ENCODE measurements at places on chromosomes 5 and 9. TPM values are rescaled to one million over a fixed set of nuclear protein-coding genes. Genes with fewer than 3 reads are reported as not detected.

PGM5 gene
- total RNA-seq, result 1.1 TPM

CCDC192 gene
- total RNA-seq, result not detected

PCSK1 gene
- total RNA-seq, result 1.5 TPM

EPB41L4B gene
- 4.7 TPM for total RNA-seq

SPRY4 gene
- total RNA-seq, result 3.6 TPM

DND1 gene
- not detected for total RNA-seq

IL17B gene
- not detected for total RNA-seq

OLFM1 gene
- total RNA-seq, result not detected

FPGS gene
- total RNA-seq, result 76.4 TPM

NMUR2 gene
- total RNA-seq, result not detected

C5orf58 gene
- not detected for total RNA-seq

ZNF169 gene
- total RNA-seq, result 1.6 TPM

ZFR gene
- total RNA-seq, result 66.8 TPM

- no peak for DNase-seq
Measured at GRCh38 chr5:94276751-94277150, 341.7 kb downstream of the KIAA0825 start.

GRCh38 chr9:128992995-128993394, 35.1 kb downstream of the SH3GLB2 start:
- peak; percentile 20 for DNase-seq

DNA sequence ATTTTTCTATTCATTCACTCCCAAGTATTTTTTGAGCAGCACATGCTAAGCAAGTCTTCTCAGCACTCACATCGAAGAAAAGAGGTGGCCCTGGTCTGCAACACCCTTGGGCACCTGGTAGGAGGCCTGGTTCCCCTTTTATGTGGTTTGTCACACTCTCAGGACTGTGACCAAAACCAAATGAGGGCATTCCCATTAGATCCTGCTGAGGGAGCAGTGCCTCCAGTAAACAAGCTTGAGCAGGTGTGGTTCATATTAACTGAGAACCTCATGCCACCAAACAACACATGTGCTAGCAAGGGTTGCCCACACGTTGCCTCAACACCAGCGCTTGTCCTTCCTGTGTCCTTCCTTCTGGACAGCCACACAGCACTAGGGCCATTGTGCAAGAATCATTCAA, 26.9 kb upstream of the SYK start:
- DNase-seq, result no peak

DNA sequence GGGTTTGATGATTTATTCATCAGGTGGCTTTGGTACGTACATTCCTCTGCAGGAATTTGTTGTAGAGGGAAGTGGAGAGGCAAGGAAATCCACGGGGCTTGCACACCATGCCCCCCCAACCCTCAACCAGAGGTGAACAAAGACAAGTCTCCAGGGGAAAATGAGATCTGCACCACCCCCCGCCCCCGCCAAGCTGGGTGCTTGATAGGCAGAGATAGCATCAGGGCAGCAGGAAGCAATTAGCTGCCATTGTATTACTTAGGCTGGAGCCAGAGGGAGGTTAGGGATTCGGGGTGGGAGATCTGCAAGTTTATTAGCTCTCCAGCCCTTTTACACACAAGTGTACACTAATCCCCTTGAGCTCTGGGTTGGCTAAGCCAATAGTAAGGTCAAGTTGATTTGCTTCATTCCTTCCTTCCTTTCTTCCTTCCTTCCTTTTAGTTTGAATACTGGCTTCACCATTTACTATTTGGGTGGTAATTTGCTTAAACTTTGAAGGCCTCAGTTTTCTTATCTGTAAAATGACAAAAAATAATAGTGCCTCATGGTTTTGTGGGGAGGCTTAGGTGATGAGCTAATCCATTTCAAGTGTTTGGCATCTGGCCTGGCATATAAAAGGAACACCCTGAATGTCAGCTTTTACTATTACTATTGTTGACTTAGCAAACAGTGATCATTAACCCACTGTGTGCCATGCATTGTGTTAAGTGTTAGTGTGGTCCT, 34.1 kb downstream of the SPRY4 start:
- DNase-seq, result peak; percentile 38

DNA sequence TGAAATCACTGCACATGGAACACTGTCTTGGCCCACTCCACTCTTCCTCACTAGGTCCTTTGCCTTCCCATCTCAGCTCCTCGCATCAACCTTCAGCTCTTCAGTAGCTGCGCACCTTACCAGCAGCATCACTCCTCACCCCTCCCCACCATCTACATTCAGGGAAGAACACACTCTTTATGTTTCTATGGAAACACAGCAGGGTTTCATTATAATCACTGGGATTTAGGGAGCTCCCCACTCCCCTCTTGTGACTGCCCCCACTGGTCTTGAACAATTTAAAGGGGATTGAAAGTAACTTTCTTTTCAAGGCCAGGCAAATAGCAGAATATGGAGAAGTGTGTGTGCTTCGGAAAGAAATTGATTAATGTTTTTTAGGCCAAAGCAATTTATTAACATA, 111.2 kb downstream of the INSYN2B start:
- DNase-seq, result no peak

GRCh38 chr5:176628406-176629228, 1.7 kb downstream of the SNCB start:
- no peak for DNase-seq

GRCh38 chr5:90792725-90793124, 234.1 kb downstream of the ADGRV1 start:
- peak; percentile 46 for DNase-seq

DNA sequence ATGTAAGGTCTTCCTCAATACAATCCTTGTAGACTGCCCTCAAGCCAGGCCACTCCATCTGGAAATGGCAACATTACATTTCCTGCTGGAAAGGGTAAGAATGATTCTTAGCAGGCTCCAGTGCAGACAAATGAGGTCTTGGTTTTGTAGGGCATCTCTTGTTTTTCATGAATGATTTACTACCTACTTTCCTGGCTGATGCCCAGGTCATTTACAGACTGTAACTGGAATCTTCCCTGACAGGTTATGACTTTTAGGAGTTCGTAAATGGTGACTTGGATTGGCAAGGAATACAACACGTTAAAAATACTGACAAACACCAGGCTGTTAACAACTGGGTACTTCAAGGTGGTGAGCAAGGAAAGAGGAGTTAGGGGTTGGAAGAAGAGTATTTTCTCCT, 510.5 kb upstream of the TNC start:
- DNase-seq, result peak; percentile 75

DNA sequence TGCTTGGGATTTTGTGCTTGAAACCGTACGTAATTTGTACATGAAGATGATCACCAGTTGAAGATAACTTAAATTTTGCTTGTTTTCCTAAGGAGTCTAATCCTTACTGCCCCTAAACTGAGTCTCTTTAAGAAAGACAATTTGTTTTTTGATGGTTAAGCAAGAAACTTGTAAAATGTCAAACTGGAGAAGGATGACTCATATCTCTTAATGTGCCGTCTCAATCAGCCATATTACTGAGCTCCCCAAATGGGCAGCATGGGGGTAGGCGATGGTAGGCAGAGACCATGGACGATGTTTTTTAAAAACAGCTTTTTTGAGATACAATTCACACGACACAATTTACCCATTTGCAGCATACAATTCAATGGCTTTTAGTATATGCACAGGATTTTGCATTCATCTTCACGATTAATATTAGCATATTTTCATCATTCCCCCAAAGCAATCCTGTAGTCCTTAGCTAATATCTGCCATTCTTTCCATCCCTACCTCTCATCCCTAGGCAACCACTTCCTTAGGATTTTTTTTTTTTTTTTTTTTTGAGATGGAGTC, 14.3 kb downstream of the ARHGAP26 start:
- peak; percentile 41 for DNase-seq

DNA sequence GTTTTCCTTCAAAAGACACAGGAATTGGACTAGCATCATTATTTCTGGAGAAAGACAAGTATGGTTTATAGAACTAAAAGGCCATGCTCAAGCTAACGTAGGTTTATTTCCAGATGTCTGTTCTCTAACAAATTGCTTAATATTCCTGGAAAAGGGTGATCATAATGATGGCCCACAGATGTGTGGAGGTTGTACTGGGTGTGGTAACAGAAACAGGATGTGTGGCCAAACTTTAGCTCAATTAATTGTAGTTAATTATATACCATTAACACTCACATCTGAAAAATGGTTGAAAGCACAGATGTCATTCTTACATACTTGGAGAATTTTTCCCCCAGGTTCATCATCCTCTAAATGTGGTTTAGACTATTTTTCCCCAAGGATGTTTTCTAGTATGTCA, 292.7 kb upstream of the RASA1 start:
- no peak for DNase-seq

GRCh38 chr5:74738406-74738805, 28.5 kb downstream of the GFM2 start:
- no peak for DNase-seq

GRCh38 chr9:133792721-133793470, 54.7 kb upstream of the SARDH start:
- peak; percentile 36 for DNase-seq

GRCh38 chr9:72903103-72903502, 49.8 kb downstream of the ALDH1A1 start:
- DNase-seq, result no peak

- DNase-seq, result peak; percentile 71
Measured at GRCh38 chr5:132419502-132420468, 50.3 kb downstream of the SLC22A5 start.

DNA sequence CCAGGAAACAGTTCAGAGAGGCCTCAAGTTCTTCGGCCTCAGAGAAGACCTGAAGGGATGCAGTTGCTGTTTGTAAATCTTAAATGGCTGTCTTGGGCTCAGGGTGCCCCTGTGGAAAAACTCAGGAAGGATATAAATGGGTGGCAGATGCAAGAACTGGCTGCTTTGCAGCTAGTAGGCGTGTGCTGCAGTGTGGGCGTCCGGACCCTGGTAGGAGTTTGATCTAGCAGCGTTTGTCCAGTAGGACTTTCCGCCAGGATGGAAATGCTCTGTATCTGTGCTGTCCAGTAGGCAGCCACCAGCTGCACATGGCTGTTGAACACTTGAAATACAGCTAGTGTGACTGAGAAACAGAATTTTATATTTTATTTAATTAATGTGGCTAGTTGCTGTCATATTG, 7.7 kb downstream of the CDX1 start:
- no peak for DNase-seq

GRCh38 chr5:15013654-15014463, 142.3 kb upstream of the ANKH start:
- peak; percentile 75 for DNase-seq

GRCh38 chr5:33776151-33776660, 115.6 kb downstream of the ADAMTS12 start:
- no peak for DNase-seq

DNA sequence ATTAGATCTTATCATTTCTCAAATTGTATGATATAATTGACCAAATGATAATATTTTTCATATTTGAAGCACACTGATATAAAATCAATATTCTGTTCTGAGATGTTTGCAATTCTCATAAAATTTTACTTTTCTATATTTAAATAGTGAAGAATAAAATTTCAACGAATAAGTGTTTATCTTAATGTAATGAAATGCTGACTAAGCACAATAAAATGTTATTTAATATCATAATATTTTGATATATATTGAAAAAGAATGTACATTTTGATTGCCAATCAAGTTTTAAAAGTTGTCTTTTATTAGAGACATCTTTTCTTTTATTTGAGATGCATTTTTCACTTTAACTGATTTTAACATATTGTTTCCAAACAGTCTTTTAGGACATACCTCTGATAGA, 416.1 kb downstream of the TAF11L14 start:
- DNase-seq, result no peak

DNA sequence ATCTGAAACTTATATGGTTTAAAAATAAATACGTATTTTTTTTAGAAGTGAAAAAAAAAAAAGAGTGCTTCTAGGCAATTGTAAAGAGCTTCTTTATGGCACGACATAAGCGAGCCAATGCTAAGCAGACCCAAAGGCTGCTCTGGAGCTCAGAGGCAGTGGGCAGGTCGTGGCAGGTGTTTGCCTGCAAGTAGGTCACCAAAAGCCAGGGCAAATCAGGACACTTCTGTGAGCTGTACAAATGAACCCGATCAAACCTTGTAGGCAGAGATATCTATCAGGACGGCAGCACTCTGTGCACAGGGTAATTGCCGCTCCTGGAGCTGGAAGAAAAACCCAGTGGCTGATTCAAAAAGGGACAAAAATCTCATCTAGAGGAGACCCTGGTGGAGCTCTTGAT, 75.9 kb downstream of the IRX2 start:
- no peak for DNase-seq

All from M059J (cell line).